ENCODE measurements at places on chromosomes 12 and 14.

- no peak for DNase-seq
These were observed 73.5 kb downstream of the LIN7A start for GRCh38 chr12:80864046-80864735.

DNA sequence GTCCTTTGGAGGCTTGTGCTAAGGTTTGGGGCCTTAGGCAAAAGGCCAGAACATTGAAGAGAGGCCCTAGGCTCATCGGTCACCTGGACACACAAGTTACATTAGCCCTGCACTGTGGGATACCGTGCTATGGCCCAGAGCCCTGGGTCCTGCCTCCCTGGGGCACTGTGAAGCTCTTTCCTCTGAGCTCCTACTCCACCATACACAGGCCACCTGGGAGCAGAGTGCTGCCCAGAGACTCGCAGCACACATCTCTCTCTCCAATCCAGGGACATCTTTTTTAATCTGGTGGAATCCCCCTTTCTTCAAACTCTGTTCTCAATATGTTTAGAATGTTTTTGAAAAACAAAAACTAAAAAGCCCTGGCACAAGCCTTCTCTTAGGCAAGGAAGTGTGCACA, 314.2 kb upstream of the RGS6 start:
- DNase-seq, result no peak

DNA sequence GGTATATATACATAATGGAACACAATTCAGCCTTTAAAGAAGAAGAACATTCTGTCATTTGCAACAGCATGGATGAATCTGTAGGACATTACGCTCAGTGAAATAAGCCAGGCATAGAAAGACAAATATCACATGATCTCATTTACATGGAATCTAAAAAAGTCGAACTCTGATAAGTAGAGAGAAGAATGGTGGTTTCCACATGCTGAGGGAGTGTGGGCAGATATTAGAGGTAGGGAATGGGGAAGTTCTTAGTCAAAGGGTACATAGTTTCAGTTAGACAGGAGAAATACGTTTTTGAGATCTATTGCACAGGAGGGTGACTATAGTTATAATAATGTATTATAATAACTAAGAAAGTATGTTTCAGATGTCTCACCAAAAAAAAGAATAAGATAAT, 71.4 kb downstream of the ADAMTS20 start:
- no peak for DNase-seq

DNA sequence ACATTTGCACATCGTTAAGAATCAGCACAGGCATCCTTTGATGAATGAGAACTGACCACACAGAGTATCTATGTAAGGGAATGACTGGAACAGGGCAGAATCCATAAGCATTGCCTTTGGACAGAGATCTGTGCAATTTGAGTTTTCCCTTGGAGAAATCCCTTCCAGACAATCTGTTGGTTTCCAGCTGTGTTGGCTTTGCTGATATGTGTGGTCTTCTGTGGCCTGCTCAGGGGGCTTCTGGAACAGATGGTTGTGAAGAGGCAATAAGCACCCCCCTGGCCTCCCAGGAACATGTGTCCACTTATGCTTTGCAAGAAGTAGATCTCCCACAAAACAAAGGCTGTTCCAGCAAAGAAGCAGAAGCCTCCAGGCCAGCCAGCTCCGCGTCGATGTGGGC, 111.4 kb upstream of the TMEM132C start:
- DNase-seq, result no peak

DNA sequence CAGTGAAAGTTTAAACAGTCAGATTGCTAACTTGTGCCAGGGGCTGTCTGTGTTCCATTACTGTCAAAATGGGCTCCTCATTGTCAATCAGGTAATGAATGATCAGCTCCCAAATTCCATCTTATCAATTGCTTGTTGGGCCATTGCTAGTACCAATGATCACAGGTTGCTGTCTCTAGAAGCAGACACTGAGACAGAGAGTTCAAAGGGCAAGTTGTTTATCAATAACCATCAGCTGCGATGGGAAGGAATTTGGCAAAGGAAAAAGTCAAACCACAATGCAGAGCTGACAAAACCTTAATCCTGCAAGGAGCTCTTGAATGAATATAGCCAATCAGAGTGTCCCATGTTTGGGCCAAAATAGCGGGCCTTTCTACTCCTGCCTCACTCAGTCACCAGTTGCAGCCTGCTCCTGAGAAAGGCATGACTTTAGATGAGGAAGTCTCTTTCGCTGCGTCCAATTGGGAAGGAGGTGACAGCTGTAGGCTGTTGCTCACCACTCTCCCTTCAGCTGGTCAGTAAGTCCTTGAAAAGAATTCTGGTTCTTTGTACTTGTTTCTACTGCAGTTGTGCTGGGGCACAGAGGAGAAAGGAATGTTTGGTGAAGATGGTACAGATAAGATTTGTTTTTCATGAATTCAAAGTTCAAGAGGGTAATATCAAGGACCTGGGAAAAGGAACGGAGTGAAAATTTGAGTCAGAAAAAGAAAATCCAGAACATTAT, 179.2 kb upstream of the PDE3A start:
- no peak for DNase-seq

- no peak for DNase-seq
These were observed 116.6 kb upstream of the TMEM233 start for GRCh38 chr12:119476951-119477350.

DNA sequence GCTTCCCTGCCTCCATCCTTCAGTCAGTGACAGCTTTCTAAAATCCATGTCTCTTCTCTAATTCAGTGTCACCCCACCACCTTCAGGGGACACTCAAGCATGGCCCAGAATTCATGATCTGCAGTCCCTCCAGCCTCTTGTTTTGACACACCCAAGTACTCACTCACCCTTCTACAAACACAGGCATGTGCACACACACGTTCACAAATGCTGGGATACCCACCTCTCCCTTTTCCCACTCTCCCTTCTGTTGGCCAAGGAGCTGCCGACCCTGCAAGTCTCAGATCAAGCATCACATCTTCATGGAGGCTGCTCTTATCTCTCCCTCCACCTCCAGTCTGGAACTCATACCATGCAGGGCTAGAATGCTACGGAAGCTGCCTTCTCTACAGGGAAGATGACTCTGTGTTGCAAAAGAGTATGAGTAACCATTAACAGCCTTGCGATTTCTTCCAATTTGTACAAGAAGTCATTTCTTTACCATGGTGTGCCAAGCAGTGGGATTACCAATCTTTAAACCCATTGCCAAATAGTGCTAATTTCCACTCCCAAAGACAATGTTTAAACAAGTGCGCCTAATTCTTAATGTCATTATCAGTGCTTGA, 196.1 kb downstream of the BCL11B start:
- DNase-seq, result no peak

- no peak for DNase-seq
These were observed 25.0 kb upstream of the DHRS7 start for GRCh38 chr14:60189923-60190840.

DNA sequence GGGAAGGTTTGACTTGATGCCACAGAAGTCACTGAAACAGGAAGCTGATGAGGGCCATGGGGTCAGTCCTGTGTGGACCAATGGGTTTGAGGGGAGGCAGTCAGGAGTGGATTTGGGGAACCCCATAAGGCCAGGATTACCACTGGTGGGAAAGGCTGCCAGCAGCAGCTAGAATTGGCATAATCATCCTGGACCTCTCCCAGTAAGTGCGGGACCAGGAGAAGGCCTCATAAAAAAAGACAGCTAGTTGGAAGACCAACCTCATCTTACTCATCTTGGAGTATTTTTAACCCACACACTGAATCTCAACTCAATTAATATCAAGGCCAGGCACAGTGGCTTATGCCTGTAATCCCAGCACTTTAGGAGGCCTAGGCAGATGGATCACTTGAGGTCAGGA, 22.7 kb downstream of the TBX3 start:
- no peak for DNase-seq

DNA sequence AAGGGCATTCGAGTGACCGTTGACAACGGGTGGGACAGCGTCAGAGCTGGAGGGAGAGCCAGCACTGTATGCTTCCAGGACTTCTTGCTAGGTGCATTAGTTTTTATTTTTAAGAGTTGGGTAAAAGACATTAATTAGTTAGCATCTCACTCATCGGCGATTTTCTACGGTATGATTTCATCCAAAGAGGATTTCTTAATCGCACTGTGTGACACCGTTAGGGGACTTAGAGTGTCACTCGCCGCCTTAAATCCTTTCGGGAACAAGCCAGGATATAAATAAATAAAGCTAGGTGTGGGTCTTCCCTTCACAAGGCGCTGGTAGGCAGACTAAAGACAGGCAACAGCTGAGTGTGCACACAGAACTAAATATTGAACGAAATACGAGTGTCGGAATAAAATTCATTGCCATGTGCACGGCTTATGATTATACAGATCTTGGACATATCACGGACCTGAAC, 869 bp upstream of the NOVA1 start:
- DNase-seq, result peak; percentile 67

DNA sequence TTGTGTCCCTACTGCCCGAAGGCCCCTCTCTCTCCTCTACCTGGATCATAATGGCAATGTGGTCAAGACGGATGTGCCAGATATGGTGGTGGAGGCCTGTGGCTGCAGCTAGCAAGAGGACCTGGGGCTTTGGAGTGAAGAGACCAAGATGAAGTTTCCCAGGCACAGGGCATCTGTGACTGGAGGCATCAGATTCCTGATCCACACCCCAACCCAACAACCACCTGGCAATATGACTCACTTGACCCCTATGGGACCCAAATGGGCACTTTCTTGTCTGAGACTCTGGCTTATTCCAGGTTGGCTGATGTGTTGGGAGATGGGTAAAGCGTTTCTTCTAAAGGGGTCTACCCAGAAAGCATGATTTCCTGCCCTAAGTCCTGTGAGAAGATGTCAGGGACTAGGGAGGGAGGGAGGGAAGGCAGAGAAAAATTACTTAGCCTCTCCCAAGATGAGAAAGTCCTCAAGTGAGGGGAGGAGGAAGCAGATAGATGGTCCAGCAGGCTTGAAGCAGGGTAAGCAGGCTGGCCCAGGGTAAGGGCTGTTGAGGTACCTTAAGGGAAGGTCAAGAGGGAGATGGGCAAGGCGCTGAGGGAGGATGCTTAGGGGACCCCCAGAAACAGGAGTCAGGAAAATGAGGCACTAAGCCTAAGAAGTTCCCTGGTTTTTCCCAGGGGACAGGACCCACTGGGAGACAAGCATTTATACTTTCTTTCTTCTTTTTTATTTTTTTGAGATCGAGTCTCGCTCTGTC, 1.8 kb downstream of the INHBE start:
- peak; percentile 34 for DNase-seq

GRCh38 chr14:53894456-53894855, 62.2 kb downstream of the BMP4 start:
- DNase-seq, result no peak

DNA sequence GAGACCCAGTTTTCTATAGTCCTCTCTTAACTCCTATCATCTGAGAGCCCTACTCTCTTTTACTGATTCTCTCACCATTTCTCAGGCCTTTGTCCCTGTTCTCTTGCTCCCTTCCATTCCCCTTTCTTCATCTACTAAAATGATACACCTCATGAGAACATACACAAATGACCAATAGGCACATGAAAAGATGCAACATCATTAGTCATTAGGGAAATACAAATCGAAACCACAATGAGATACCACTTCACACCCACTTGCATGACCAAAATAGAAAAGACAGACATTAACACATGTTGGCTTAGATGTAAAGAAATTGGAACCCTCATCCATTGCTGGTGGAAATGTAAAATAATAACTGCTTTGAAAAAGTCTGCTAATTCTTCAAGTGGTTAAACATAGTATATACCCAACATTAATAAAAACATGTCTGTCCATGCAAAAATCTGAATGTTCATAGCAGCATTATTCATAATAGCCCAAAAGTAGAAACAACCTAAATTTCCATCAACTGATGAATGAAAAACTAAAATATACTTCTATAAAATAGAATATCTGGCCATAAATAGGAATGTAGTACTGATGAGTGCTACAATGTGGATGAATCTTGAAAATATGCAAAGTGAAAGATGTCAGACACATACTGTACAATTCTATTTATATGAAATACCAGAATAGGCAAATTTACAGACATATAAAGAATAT, 66.0 kb downstream of the DENND5B start:
- no peak for DNase-seq

- no peak for DNase-seq
These were observed 835.8 kb upstream of the FLRT2 start for GRCh38 chr14:84694161-84694560.

- DNase-seq, result no peak
These were observed 13.4 kb downstream of the BTG1 start for GRCh38 chr12:92132288-92132687.

- no peak for DNase-seq
These were observed 65.6 kb downstream of the AMN start for GRCh38 chr14:102988054-102988453.

DNA sequence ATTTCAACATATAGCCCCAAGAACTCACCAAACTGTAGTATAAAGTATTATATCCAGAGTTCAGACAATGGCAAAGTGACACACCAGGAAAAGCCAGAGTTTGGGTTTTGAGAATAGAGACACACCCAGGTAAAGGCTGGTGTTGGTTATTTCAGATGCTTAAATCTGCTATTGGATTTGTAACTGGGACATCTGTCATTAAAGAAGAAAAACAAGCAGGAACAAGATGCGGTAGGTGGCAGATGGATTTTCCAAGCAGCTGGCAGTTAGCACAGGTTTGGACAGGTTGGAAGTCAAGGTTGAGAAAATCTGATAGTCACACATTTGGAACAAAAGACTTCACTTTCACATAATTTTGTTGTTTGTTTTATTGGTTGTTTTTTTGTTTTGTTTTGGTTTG, 14.4 kb upstream of the CDK17 start:
- no peak for DNase-seq
